Testis (tissue), 5 donors: ENCODE measurements at places on chromosomes 7 and 10. TPM values are rescaled to one million over a fixed set of nuclear protein-coding genes. Genes with fewer than 3 reads are reported as not detected.

Gene CPVL
- 26.6 TPM for total RNA-seq

- DNase-seq: no peak
- no peaks in the 10 kb centered on the region for H3K36me3 ChIP-seq
- H3K4me1 ChIP-seq: no peaks in the 10 kb centered on the region
These were observed 55.4 kb downstream of the LANCL2 start for GRCh38 chr7:55420530-55420929.

Gene RBP4
- total RNA-seq: 6.8 TPM

Gene PPP2R2D
- 48.5 TPM for total RNA-seq

GRCh38 chr7:33804140-33804660 lies 101.1 kb upstream of the BMPER start:
- no peaks in the 10 kb centered on the region for H3K27me3 ChIP-seq
- H3K36me3 ChIP-seq: no peaks in the 10 kb centered on the region
- H3K4me1 ChIP-seq: peaks cover 11% of the 10 kb centered on the region
- no peak overlapping the region for H3K27ac ChIP-seq
- DNase-seq: no peak

DNA sequence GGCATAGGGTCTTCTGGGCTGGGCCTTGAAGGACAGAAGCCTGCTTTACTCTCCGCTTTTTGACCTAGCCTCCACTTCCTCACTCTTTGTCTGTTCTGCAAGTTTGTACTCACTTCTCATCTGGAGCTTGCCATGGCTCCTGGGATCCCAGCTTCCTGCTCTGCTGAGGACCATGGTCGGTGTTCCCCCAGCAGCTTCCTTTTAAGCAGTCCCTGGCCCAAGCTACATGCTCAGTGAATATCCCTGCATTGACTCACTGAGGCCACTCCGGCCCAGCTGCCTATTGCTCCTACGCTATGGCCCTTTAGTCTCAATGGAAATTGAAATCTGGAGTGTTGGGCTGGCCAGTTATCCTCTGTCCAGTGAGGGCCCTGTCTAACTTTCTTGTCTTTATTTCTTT lies 427.7 kb downstream of the RPS24 start:
- no peak for DNase-seq
- H3K27ac ChIP-seq: no peak overlapping the region

DNA sequence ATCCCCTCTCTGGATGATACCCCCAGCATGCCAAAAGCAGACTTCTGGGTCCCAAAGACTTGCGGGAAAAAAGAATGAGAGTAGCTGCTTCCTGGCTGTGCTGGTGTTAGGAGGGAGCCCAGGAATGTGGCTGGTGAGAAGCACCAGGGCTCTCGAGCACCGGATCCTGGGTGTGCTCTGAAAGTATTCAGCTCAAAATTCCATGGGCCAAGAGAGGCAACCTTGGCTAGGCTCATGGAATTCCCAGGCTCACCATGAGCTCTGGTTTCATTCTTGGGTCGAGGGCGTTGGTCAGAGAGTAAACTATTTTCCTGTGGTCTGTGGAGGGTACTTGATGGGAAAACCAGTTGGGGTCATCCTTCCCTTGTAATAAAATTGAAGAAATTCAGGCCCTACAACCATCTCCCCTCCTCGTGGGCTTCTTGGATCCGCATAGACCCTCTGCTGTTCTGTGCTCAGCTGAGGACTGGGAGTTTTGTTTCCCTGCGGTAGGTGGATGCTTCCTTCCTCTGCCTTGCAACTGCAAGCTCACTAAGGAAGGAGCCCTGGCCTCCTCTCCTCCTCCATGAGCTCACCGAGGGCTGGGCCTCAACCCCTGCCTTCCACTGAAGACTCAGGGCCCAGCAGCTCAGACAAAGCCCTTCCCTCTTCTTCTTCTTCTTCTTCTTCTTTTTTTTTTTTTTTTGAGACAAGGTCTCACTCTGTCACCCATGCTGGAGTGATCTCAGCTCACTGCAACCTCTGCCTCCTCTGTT lies 34.5 kb upstream of the AQP1 start:
- no peak overlapping the region for H3K4me3 ChIP-seq
- H3K27ac ChIP-seq: no peak overlapping the region
- DNase-seq: no peak
- no peaks in the 10 kb centered on the region for H3K36me3 ChIP-seq

DNA sequence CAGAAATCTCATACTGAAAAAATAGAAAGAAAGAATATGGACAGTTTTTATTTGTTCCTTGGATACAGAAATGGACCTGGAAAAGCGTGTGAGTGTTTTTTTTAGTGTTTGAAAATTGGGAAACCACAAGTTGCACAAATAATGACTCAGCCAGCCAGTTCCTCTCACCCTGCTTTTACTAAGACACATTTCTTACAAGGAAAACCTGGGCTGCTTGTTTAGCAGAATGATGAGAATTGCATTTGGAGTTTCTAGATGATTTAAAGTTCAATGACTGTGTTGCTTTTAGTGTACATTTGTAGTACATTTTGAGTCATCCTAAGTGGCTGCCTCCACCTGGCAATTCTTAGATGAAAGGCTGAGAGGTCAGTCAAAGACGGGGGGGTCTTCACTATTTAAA lies 218.7 kb downstream of the ABCA13 start:
- no peak for DNase-seq
- H3K36me3 ChIP-seq: no peaks in the 10 kb centered on the region
- no peak overlapping the region for H3K4me3 ChIP-seq
- no peaks in the 10 kb centered on the region for H3K4me1 ChIP-seq

- DNase-seq: no peak
- H3K27ac ChIP-seq: no peak overlapping the region
- no peaks in the 10 kb centered on the region for H3K4me1 ChIP-seq
These were observed 208.4 kb upstream of the LRRTM3 start for GRCh38 chr10:66717231-66717981.

DNA sequence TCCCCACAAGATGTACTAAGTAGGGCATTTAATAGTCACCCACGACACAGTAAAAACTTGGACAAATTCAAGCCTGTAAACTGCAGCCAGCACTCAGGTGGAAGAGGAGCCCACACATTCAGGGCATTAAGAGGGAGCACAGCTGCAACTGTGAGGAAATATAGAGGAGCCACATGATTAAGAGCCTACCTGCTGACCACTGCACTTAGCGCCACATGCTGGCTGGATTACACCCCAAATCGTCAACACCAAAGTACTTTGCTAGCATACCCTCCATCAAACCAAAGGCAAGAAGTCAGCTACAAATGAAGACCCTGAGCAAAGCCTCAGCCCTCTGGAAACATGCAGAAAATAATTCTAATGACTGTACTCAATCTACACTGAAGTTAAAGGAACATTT lies 322.3 kb upstream of the PLXDC2 start:
- no peaks in the 10 kb centered on the region for H3K27me3 ChIP-seq
- H3K36me3 ChIP-seq: no peaks in the 10 kb centered on the region
- H3K27ac ChIP-seq: no peak overlapping the region
- no peak for DNase-seq
- H3K4me3 ChIP-seq: no peak overlapping the region

Gene SUN3
- total RNA-seq: 29.1 TPM

DNA sequence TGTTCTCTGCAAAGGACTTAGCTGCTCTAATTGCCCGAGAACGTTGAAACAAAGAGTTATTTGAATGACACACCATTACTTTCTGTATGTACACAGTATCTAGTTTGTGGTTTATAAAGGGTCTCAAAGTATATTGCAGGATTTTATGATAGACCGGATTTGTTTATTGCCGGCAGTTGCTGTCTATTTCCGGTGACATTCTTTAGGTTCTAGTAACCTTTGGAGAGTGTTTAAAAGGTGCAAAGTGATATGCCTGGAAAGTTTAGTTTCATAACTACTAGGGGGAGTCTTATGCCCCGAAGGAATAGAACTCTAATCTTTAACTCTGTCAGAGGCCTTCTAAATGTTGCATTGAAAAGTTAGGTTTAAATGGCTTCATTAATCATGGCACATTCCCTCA lies 63.8 kb downstream of the PAPSS2 start:
- H3K36me3 ChIP-seq: no peaks in the 10 kb centered on the region
- no peaks in the 10 kb centered on the region for H3K4me1 ChIP-seq
- H3K27me3 ChIP-seq: no peaks in the 10 kb centered on the region
- no peak for DNase-seq
- H3K27ac ChIP-seq: no peak overlapping the region

Gene OR6V1
- not detected for total RNA-seq

DNA sequence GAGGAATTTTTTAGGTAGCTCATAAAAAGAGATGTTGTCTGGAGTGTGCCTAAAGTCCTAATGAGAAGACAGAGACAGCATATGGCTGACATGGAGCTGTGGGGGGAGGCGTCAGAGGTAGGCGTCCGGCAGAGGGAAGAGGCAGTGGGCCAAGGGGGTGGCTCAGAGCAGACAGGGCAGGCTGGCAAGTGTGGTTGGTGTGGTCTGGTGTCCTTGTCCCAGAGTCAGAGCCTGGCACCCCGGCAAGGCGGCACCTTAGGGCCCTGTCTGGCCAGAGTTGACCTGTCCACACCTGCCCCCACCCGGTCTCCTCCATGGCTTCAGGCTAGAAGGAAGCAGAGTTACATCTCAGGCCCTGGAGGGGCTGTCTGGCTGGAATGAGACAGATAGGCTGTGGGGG lies 220.3 kb upstream of the ZNF32 start:
- DNase-seq: no peak
- H3K27ac ChIP-seq: no peak overlapping the region
- H3K36me3 ChIP-seq: no peaks in the 10 kb centered on the region
- no peaks in the 10 kb centered on the region for H3K27me3 ChIP-seq
- H3K4me3 ChIP-seq: no peak overlapping the region
- H3K4me1 ChIP-seq: peaks cover 7% of the 10 kb centered on the region

DNA sequence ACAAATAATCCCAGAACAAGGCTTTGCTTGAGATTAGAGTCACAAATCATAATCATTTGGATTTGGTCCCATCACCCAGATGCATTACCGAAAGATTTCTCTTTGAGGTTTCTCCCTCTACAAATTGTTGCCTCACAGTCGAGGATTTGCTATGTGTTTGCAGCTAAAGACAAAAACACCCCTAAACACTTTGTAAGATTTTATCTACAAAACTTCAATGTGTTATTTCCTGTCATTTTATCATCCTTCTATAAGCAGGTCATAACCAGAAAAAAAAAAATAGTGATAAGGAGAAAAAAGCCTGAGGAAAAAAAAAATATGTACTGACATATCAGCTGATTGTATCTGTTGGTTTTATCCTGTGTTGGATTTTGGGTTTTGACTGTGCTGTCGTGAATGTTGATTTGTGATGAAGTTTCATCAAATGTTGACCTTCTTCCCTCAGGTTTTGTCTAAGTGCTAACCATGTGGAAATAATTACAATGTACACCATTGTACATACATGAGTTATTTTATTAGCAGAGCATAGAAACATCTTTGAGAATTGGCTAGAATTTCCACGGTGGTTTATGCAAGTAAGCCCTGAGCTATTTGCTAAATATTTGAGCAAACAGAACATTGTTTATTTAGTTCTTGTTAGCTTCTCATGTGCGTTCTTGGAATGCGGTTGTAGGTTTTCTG lies 274.4 kb downstream of the NEBL start:
- H3K4me3 ChIP-seq: no peak overlapping the region
- H3K27ac ChIP-seq: peak overlapping the region; percentile 23
- no peaks in the 10 kb centered on the region for H3K36me3 ChIP-seq

- no peak overlapping the region for H3K4me3 ChIP-seq
- no peak for DNase-seq
- H3K27me3 ChIP-seq: no peaks in the 10 kb centered on the region
- no peaks in the 10 kb centered on the region for H3K36me3 ChIP-seq
These were observed 55.9 kb downstream of the ATXN7L1 start for GRCh38 chr7:105820363-105821066.

Gene ADCY1
- 13.7 TPM for total RNA-seq

Gene MALRD1
- 26.7 TPM for total RNA-seq

Gene ABCB4
- total RNA-seq: 2.0 TPM

DNA sequence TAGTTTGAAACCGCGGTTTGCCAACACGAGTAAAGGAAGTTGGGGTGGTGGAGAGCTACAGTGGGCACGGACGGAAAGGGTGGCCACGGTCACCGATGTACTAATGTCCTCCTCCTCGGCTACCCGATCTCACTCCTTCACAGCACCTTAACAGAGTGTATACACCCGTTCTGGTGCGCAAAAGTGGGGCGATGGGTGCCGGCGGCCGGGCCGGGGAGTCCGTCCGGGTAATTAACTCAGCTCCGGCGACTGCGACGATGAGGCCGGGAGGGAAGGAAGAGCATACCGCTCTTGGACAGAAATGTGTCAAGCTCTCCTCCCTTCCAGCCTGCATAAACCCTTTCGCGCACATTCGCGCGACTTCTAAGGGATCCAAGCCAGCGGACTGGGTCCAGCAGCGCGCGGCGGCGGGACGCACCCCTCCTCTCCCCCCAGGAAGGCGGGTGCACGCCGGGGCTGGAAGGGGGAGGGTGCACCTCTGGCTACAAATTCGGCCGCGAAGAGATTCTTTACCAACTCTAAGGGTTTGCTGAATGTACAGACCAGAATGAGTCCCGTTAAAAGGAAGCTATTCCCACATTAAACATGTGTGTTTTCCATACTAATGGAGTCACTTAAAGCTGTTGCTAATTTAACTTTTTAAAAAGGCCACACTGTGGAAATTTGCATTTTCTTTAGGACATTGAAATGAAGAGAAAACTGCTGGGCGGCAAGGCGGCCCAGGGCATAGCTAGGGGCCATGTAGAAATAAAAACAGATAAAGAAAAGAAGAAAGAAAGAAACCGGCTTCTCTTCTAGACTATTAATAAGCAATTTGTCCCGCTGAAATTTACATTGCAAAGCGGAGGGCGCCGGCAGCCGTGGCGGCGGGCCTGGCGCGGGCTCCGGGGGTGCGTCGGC lies 6.6 kb upstream of the EBF3 start:
- H3K4me3 ChIP-seq: no peak overlapping the region
- peaks cover 3% of the 10 kb centered on the region for H3K4me1 ChIP-seq
- DNase-seq: no peak
- H3K27me3 ChIP-seq: no peaks in the 10 kb centered on the region
- H3K27ac ChIP-seq: no peak overlapping the region

- no peak overlapping the region for H3K27ac ChIP-seq
- H3K27me3 ChIP-seq: no peaks in the 10 kb centered on the region
- no peak overlapping the region for H3K4me3 ChIP-seq
- H3K4me1 ChIP-seq: no peaks in the 10 kb centered on the region
- no peaks in the 10 kb centered on the region for H3K36me3 ChIP-seq
These were observed 7.1 kb downstream of the ZSCAN25 start for GRCh38 chr7:99623702-99624447.

- DNase-seq: no peak
- H3K27ac ChIP-seq: no peak overlapping the region
- no peaks in the 10 kb centered on the region for H3K4me1 ChIP-seq
- no peaks in the 10 kb centered on the region for H3K36me3 ChIP-seq
These were observed 143.5 kb upstream of the UNC5B start for GRCh38 chr10:71068861-71069271.

DNA sequence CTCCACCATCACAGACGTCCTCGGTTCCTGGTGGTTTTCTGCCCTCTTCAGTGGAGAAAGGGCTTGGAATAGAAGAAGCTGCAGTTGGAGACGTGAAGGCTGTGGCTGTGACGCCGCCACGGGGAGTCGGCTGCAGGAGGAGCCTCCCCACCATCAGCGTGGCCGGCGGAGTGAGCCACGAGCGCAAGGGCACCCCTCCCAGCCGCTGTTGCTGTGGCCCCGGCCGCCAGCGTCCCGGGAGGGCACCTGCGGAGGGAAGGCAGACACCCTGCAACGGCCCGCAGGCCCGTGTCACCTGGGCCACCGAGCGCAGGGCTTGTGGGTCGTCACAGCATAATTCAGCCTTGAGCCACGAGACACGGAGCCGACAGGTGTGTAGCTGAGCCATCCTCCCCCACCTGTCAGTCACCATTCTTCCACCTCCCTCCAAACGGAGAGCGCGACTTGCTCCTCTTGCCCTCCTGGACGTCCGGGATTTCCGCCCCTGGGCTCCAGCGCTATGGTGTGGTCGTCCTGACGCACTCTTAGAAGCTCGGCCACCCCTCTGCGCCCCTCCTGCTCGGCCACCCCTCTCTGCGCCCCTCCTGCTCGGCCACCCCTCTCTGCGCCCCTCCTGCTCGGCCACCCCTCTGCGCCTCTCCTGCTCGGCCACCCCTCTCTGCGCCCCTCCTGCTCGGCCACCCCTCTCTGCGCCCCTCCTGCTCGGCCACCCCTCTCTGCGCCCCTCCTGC lies 102.7 kb downstream of the PTPRN2 start:
- H3K4me3 ChIP-seq: no peak overlapping the region
- DNase-seq: no peak
- H3K27ac ChIP-seq: no peak overlapping the region
